HT-29 (cell line): ENCODE measurements at places on chromosomes 6 and 20.

DNA sequence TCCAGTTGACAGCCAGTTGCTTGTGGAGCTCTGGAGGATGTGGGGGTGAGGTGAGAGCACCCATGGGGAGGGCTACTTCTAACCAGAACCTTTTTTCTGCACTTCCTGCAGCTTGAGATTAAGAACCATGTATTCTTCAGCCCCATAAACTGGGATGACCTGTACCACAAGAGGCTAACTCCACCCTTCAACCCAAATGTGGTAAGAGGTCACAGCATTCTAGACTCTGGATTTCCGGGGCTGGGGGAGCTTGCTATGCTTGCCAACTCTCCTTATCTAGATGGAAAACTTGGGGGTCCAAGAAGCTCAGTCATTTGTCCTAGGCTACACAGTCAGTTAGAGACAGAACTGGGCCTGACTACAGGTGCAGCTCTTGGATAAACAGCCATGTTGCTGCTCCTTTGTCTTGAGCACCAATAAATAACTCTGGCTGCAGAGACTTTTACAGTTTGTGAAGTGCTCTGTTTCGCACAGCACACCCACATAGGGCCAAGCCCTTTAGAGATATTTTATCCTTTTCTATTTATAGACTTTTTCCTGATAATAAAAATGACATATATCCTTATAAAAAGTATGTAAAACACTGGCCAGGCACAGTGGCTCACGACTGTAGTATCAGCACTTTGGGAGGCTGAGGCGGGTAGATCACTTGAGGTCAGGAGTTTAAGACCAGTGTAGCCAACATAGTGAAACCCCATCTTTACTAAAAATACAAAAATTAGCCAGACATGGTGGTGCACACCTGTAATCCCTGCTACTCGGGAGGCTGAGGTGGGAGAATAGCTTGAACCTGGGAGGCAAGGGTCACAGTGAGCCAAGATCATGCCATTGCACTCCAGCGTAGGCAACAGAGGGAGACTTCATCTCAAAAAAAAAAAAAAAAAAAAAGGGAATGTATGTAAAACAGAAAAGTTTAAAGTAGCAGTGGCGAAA lies 10.6 kb upstream of the IFT52 start:
- peak; percentile 82 for DNase-seq

- DNase-seq: peak; percentile 69
These were observed 73.5 kb downstream of the TNFRSF21 start for GRCh38 chr6:47235964-47236760.

GRCh38 chr20:13054011-13054410 lies 45.2 kb downstream of the SPTLC3 start:
- DNase-seq: no peak

DNA sequence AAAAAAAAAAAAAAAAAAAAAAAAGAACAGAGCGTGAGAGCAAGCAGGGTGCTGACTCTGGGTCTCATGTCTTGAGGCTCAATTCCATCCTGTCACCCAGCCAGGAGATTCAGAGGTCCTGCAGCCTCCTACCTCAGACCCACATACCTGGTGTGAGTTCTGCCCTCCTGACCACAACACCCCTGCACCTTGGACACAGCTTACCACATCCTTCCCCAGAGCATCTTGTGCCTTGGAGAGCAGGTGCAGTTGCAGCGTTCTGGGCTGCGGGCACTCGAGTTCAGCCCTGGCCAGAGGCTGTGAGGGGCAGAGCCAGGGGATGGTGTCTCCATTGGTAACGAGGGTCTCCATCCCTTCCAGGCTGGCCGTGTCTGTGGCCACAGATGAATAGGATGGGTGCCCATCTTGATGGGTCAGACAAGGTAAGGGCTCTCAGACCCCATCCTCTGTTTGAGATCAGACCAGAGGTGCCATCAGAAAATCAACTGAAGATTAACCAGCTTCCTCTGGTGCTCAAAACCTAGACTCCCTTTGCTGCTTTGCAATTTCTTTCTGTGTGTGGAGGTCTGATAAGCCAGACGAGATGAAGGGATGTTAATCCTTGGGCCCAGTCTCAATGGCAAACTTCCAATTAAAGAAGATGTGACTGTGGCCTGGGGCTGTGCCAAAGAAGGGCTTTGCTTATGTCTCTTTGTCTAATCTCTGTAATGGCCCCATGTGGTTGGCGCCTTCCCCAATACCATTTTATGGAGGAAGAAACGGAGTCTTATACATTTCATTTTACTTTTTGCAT lies 14.7 kb upstream of the ZNF831 start:
- DNase-seq: no peak
